DND-41 (cell line): ENCODE measurements at places on chromosomes 11 and 22.

GRCh38 chr11:11057472-11057854 is 199.6 kb upstream of the ZBED5 start:
- DNase-seq = no peak

GRCh38 chr11:60703374-60703773 is 4.0 kb downstream of the MS4A8 start:
- no peak for DNase-seq

DNA sequence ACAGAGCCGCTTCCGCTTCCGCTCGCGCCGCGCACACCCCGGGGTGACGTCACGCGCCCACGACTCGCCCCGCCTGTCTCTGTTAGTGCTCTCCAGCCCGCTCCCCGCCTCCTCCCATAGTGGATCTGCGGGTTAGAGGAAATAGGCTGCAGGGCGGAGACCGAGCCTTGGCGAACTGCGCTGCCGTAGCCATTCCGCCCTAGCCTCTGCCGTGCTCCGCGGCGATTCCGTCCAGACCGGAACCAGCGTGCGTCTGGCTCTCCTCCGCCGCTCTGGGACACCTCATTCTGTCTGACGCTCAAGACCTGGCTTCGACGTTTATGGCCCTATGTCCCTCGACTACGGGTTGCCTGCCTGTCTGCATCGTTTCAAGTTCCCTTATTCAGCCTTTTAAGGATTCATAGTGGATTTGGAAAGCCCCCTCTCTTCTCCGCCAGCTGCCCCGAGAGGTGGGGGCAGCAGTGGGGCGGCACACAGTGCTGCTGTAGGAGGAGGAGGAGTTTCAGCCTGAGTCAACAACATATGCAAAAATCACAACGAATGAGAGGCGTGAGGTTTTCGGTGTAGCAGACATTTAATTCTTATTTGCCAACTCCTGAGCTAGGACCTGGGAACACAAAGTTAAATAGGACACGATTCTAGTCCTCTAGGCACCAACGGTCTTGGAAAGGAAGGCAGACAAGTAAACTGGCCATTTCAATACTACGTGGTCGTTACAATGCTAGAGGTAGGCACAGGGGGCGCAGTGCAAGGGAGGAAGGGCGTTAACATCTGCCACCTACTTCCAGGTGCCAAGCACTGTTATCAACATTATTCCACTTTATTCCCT is at the start of gene TAF10:
Gene TAF10, minus strand, starts transcription at position 4 of the 829 bp plus-strand sequence. CDS start 27 bp downstream, outside the sequence.
- DNase-seq = peak; percentile 97

DNA sequence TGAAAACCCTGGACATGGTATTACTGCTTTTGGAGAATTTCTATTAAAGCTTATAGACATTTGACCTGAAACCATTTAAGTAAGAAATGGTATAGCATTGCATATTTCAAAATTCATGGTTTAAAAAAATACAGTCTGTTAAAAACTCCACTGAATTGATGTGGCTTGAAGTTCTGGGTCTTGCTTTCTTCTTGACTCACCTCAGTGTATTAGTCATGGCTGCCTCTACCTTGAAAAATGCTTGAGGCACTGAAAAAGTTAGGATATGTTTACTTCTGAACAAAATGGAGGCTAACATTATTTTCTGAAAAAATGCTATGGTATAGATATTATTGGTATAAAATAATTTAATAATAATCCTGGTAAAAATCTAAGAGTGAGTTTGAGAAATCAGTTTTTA is 349.2 kb downstream of the AASDHPPT start:
- no peak for DNase-seq

- peak; percentile 47 for DNase-seq
Measured at GRCh38 chr11:106379712-106380111, 302.2 kb downstream of the AASDHPPT start.

DNA sequence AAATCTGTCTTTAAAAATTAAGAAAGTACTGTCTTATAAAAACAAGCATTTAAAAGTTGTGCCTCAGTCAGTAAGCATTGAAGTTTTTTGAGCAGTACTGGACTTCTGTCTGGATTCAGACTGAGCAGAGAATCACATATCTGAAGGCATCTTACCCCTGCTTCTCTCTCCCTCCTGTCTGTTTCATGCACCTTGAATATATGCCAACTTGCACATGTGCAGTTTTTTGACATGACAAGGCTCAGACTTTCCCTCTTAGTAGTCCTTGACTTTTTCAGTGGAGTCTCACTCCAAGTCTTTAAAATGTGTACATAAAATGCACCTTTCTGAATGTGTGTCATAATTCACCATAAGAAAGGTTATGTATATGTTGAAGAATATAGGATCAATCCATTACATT is 19.8 kb downstream of the SPECC1L start:
- DNase-seq = no peak

- DNase-seq = no peak
Measured at GRCh38 chr22:49351761-49352227, 475.9 kb downstream of the BRD1 start.

GRCh38 chr22:24937114-24937513 is 9.4 kb downstream of the LHFPL7 start:
- DNase-seq = peak; percentile 6

DNA sequence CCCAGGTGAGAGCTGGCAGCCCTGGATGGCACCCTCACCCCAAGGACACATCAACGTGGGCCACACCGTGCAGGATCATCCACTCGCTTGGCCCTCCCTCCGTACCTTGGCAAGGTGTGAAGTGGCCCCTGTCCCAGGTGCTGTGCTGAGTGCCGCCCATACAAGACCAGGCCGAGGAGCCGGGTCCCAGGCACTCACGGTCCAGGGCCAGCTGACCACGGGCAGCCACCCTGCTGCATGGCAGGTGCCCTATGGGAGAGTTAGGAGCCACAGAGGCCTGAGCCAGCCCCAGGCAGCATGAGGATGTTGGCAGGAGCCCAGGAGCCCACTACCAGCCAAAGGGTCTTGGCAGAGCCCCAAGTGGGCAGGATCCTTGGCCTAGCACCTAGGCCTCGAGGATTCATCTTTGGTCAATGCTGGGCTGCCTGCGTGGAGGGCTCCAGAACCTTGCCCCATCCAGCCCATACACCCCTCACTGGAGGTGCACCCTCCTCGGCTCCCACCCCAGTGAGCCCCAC is 19.6 kb downstream of the RTN4R start:
- no peak for DNase-seq

DNA sequence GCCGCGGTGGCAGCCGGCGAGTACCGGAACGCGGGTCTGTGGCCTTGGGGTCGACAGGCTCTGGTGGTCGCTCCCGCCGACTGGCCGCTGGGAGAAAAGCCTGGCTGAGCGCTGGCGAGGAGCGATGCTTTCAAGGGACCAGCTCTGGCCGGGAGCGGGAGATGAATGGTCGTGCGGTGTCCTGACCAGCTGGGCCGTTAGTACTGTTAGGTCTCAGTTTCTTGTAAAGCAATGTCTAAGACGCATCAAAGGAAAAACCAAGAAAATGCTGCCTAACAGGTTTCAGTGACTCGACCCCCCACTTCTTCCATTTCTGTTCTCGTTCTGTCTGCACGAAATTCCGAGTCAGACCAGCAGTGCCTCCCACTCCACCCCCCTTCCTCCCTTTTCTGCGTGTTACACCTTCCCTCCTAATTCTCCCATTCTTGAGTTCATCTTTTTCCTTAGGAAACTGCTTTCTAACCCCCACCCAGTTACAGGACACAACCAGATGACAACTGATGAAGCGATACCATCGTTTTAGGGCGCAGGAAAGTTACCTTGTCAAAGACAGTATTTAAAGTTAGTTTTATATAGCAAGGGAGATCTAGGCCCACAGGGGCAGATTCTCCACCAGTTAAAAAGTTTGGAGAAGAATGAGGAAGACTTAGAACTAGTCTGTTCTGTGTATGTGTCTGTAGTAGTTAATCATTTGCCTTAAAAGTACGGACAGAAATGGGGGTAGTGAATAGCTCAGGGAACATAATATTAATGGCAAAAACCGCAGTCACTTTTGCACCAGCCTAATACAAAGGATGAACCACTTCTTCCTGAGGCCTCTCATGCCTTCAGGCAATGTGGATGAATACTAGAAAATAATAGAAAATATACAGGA is 1.0 kb downstream of the CUL5 start:
- DNase-seq = peak; percentile 10

- no peak for DNase-seq
Measured at GRCh38 chr11:19420868-19421533, 180.3 kb upstream of the E2F8 start.

DNA sequence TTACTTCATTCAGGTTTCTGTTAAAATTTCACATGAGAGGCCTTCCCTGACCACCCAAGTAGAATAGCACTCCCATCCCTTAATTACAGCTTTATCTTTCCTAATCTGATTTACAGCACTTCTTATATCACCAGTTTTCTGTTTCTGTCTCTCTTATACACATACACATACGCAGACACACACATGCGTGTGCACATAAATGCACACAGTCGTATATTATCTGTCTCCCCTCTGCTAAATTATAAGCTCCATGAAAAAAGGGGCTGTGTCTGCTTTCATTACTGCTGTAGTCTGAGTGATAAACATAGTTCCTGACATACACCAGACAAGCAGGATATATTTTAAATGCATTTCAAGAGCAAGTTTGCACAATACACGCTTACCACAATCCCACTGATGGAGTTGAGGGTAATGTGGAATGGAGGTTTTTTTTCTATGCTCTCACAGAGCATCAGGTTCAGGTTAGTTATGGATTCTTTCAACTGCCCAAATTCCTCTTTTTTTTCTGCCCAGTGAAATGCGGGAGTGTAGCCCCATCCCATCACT is 13.7 kb upstream of the TOP3B start:
- DNase-seq = no peak

DNA sequence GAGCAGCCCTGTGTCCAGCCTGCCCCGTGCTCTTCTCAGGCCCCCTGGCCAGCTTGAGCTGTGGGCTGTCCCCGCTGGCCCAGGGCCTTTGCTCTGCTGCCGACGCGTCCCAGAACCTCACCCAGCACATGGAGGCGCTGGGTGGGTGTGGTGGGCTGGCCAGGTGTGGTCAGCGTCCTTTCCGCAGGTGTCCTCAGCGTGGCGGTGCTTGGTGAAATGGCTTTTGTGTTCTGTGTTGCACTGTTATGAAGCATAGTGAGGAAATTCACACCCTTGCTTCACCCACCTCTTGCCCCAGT is 37.4 kb downstream of the GRAMD4 start:
- no peak for DNase-seq

DNA sequence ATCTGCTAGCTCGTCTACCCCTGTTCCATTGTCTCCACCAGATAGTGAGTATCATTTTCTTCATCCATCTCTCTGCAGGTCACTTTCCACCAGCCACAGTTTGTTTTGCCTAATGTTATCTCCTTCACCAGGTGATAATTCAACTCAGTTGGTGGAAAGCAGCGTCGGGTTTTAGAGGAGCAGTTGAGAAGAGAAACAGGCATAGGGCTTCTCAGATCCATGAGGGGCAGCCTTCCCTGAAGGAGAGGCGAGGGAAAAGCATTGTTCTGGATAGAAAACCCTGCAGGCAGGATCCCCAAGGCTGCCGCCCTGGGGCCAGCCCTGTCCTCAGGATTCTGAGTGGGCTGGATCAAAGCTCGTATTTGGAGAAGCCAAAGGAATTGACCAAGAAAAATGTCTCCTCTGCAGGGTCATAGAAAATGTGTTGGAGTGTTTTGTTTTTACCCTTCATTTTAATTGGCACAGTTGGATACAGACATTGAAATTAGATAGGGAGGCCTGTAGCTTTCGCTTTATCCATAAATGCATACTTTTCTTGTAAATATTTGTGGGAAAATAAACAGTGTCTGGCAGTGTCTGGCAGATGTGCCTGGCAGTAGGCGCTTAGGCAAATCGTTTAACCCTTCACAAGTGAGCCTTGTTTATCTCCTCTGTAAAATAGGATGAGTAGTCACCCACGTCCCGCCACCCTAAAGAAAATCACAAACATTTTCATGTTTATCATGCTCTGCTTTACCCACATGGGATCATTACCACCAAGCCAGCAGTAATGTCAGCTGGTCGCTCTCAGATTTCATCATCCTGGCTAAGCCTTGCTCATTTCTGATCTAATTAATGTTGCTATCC is 73.4 kb upstream of the TTC12 start:
- no peak for DNase-seq

GRCh38 chr22:46528121-46528610 is 9.3 kb downstream of the CELSR1 start:
- DNase-seq = no peak

DNA sequence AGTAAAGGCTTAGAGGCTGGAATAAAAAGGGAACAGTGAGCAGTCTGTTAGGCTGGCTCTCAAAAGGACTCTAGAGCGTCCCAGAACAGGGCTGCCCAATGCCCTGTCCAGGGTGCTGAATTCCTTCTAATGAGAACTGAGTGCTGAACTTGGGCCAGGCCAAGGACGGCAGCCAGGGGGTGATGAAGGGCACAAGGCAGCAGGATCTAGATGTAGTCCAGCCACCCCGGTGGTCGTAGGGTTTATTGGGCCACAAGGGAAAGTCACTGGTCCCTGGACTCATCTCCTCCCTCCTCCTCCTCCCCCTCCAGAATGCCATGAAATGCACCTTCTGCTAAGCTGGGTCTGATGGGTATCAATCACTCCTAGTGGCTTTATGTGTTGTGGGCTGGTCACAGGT is 19.2 kb downstream of the NPTXR start:
- peak; percentile 76 for DNase-seq

DNA sequence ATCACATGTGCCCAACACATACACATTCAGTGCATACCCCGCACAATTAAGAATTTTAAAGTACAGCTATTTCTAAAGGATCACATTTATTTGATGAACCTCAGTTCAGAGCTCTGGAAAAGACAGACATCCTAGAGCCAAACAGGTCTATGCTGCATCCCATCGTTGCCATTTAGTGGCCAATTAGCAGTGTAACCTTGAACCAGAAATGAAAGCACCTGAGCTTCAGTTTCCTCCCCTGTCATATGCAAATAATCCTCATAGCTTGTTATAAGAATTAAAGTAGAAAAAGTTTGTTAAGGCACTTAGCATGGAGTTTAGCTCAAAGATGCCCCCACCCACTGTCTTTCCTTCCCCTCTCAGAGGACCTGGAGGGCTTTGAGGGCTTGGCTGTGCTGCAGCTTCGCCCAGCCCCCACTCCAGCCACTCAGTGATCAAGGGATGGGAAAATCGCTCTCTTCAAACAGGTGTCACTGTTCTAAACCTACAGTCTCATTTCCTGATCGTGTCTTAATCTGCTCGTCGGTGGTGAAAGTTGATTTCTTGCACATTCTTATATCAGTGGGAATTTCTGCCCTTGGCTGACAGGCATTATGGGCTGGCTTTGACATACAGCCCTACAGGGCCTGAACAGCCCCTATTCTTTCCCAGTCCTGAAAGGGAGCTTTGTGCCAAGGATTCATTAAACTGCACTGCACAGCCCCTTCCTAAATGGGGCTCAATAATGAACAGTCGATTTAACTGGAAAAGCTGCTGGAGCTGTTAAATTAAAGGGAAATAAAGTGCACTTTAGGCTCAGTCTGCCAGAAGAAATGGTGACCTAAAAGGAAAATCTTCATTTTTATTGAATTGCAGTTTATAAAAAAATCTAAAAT is 23.3 kb upstream of the FAM181B start:
- no peak for DNase-seq

DNA sequence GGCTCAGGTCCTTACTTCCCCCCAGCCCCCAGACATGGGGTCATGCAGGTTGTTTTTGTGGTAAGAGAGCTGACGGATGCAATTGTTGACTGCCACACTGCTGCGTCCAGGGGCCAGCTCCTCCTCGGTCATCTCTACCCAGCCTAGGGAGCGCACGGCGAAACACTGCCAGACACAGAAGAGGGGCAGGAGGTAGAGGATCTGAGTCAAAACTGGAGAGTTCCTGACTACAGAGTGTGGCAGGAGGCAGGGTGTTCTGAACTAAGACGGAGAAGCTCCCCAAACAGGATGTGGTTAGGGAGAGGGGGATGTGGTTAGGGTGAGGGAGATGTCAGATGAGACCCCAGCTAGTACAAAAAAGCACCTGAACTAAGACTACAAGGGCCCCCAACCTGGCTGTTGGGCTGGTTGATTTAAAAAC is 12.3 kb downstream of the SMPD1 start:
- DNase-seq = peak; percentile 94
